AG04450 (cell line): ENCODE measurements at places on chromosomes 6 and 20.

DNA sequence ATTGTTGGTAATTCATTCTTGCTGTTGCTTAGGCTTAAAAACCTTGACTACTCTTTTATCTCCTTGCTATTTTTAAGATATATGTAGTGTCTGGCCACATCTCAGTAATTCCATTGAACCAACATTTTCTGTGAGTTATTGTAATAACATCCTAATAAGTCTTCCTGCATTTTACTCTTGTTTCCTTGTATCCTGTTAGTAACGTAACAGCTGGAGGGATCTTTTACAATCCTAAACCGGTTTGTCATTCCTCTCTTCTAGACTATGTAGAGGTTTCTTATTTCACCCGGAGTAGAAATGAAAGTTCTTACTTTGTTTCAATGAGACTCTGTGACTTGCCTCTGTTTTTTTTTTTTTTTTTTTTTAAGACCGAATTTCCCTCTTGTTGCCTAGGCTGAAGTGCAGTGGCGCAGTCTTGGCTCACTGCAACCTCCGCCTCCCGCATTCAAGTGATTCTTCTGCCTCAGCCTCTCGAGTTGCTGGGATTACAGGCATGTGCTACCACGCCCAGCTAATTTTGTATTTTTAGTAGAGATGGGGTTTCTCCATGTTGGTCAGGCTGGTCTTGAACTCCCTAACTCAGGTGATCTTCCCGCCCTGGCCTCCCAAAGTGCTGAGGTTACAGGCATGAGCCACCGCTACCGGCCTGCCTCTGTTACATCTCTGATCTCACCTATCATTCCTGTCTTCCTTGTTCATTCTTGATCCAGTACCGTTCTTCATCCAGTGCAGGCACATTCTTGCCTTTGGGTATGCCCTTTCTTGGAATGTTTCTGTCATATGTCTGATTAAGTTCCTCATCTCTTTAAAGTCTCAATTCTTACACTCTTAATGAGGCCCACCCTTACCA is 44.7 kb downstream of the NCOA3 start:
- DNase-seq: peak; percentile 83

DNA sequence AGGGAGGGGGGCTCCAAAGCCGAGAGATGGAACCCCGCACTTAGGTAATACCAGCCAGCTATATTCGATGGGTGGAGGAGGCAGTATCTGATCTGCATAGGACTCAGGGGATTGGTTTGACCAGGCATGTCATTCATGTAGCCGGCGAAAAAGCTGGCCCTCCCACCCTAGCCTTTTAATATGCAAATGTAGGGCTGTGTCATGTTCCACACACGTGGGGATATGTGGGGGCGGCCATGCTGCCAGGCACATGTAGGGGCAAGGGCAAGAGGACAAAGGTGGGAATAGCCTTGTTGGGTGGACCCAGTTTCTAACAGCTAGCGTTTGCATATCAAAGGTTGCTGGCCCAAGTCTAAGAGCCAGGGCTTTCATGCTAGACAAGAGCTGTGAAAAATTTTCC is 39.1 kb upstream of the DDR1 start:
- DNase-seq: no peak

- no peak for DNase-seq
Measured at GRCh38 chr6:70110126-70111022, 192.5 kb downstream of the COL9A1 start.

GRCh38 chr6:28209753-28210535 is 15.1 kb upstream of the ZSCAN9 start:
- no peak for DNase-seq

DNA sequence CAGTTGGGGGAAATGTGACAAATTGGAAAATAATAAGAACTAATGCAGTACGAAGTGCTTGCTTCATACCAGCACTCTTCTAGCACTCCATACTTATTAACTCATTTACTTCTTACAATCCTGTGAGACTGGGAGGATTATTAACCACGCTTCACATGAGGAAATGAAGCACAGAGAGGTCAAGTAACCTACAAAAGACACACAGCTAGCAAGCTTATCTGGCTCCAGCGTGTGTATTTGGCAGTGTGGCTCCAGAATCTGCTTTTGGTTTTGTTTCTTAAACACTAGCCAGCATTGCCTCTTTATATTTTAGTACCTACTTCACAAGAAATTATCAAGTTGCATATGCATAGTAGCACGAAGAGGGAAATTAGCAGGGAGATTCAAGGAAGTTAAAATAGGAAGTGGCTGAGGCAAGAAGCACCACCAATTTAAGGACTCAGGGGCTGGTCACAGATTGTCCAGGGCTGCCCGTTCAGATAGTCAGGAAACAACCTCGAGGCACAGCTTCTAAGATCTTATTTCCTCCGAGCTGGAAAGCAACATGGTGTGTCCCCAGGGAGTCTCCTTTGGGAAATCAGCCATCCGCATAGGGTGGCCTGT is 302.7 kb upstream of the PRDM1 start:
- no peak for DNase-seq

- DNase-seq: no peak
Measured at GRCh38 chr20:51380401-51381385, 161.8 kb downstream of the NFATC2 start.

DNA sequence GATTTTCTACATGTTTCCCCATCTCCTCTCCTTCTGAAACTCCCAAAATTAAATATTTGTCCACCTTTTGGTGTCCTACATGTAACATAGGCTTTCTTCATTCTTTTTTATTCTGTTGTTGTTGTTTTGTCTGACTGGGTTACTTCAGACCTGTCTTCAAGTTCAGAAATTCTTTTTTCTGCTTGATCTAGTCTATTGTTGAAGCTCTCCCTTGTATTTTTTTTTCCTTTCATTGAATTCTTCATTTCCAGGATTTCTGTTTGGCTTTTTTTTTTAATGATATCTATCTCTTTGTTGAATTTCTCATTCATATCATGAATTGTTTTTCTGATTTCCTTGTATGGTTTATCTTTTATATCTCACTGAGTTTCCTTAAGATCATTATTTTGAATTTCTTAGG is 20.6 kb upstream of the LGSN start:
- no peak for DNase-seq

- no peak for DNase-seq
Measured at GRCh38 chr6:57017069-57017468, 29.4 kb upstream of the KIAA1586 start.

DNA sequence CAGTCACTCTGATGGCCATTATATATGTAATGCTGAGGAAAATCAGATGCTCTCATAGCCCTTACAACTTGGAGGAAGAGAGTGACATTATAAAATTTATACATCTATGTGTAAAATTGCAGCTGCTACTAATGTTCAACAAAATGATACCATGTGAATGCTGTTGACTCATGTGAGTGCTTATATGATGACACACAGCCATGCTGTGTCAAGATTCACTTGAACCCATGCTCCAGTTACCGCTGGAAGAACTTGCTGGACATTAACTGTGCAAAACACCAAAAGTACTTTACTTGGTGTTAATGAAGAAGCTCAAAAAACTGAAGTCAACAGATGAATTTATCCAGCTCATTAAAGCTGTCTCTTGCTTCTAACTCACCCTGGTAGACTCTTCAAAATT is 318.9 kb upstream of the PLCB4 start:
- no peak for DNase-seq

DNA sequence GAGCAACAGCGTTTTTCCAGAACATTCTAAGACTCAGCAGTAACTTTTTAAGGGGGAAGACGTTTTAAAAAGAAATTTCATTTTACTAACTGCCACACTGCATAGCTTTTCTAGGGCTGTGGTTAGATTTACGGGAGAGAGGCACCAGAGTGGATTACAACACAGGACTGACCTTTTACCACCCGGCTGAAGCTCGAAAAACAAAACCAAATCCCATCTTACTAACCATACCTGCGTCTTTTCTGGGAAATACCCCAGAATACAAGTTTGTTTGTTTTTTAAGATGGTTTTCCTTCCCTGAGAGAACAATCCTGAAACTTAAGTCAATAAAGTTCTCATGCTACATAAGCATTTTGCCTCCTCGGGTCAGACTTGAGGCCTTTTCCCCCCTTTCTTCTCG is 209.3 kb upstream of the SOX4 start:
- no peak for DNase-seq

- DNase-seq: peak; percentile 72
Measured at GRCh38 chr6:87731818-87732661, 30.0 kb upstream of the AKIRIN2 start.

DNA sequence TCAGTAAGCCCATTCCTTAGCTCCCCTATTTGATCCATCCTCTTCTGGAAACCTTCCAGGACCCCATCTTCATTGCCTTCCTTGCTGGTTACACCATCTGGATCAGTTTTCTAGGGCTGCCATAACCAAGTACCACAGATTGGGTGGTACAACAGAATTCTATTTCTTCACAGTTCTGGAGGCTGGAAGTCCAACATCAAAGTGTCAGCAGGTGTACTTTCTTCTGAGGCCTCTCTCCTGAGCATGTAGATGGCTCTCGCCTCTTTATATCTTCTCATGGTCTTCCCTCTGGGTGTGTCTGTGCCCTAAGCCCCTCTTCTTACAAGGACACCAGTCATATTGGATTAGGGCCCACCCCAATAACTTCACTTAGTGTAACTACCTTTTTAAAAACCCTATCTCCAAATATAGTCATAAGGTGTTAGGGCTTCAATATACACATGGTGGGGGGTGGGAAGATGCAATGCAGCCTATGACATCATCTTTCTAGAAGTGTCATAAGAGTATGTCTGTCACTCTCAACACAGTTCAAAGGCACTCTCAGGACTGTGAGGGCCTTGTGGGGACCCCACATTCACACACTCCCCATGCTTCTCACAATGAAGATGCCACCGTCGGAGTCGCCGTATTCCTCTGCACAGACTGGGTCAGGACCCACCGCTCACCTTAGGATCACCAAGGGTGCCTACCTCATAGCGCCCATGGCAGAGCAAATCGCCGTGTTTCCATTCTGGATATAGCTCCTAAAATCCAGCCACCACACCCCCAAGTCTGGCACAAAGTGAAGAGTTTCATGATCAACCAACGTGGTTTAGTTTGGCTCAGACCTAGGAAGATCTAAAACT is 12.2 kb upstream of the PRND start:
- no peak for DNase-seq

- no peak for DNase-seq
Measured at GRCh38 chr6:156957931-156958547, 180.9 kb downstream of the ARID1B start.
